ENCODE measurements at places on chromosomes 11 and 22. TPM values are rescaled to one million over a fixed set of nuclear protein-coding genes. Genes with fewer than 3 reads are reported as not detected.

The PLEKHB1 gene
- 0.62 TPM for total RNA-seq

The NECTIN1 gene
- 0.74 TPM for total RNA-seq

The DCHS1 gene
- 0.45 TPM for total RNA-seq

DNA sequence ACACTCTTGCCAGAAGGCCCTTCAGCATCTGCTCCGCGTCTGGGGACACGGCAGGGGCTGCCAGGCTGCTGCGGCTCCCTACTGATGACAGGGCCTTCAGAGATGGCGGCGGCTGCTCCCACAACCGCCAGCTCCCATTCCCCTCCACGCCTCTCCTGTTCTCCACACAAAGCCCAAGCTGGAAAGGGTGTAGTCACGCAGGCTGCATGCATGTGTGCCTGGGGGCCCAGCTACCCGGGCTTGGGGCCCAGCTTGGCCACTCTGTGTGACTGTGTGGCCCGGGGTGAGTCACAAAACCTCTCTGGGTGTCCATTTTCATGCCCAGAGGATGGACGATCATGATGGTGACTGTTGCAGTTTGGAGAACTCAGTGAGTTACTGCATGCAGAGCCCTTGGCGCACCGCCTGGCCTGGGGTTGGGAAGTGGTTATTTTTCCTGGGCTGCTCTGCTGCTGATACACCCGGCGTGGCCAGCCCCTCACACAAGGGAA is 31.7 kb upstream of the PARVB start:
- no peak overlapping the region for H3K4me3 ChIP-seq
- peaks cover 78% of the 10 kb centered on the region for H3K36me3 ChIP-seq
- no peaks in the 10 kb centered on the region for H3K27me3 ChIP-seq

GRCh38 chr11:86809561-86809960 is 9.2 kb downstream of the PRSS23 start:
- H3K27ac ChIP-seq = no peak overlapping the region
- no peaks in the 10 kb centered on the region for H3K4me1 ChIP-seq
- H3K27me3 ChIP-seq = peaks cover 15% of the 10 kb centered on the region
- no peak for DNase-seq
- H3K36me3 ChIP-seq = no peaks in the 10 kb centered on the region
- H3K4me3 ChIP-seq = no peak overlapping the region

- no peaks in the 10 kb centered on the region for H3K36me3 ChIP-seq
- no peak overlapping the region for H3K4me3 ChIP-seq
- H3K4me1 ChIP-seq = peaks cover 23% of the 10 kb centered on the region
- no peak for DNase-seq
Measured at GRCh38 chr22:20203142-20203551, 52.3 kb upstream of the CCDC188 start.

DNA sequence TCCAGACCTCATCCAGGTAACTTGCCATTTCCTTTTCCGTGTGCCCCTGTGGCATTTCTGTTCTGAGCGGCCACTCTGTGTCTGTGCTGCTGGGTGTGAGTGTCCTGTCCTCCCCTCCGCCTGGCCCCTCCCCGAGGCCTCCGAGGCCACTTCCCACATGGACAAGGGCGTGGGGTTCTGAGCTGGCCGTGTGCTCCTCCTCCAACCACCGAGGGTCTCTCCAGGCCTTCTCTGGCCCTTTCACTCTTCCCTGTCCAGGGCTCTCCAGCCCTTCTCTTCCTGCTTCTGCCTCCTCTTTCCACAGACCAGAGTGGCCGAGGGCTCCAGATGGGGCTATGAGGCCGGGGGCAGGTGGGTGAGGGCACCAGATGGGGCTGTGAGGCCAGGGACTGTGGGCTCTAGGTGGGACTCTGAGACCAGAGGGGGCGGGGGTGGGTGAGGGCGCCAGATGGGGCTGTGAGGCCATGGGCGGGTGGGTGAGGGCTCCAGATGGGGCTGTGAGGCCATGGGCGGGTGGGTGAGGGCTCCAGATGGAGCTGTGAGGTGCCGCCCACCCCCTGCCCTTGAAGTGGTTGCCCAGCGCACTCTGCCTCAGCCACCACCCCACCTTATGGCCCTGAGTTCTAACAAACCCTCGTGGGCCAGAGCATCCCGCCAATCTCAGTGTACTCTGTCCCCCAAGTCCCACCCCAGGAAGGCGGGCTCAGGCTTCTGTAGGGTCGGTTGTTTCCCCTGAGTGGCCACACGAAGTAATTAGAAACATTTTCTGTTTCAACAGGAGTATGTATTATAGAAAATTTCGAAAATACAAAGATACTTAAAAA is 24.1 kb downstream of the PTDSS2 start:
- DNase-seq = no peak
- H3K4me1 ChIP-seq = peaks cover 52% of the 10 kb centered on the region
- H3K27ac ChIP-seq = no peak overlapping the region
- no peak overlapping the region for H3K4me3 ChIP-seq

- no peak overlapping the region for H3K4me3 ChIP-seq
- peaks cover 70% of the 10 kb centered on the region for H3K27me3 ChIP-seq
- no peaks in the 10 kb centered on the region for H3K4me1 ChIP-seq
Measured at GRCh38 chr22:19529811-19530210, 5.6 kb upstream of the CLDN5 start.

DNA sequence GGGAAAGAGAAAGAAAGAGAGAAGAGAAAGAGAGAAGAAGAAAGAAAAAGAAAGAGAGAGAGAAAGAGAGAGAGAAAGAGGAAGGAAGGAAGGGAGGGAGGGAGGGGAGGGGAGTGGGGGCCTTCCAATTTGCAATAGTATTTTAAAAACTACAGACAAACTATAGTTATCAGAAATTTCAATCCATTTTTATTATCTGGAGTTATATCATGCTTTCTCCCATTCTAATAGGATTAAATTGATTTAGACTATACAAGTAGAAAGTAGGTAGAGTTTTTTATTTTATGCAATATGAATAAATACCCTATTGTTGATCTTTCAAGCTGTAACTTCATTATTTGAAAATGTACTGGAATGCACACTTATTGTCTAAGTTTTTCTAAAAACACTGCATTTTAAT is 70.2 kb upstream of the CEP126 start:
- no peaks in the 10 kb centered on the region for H3K4me1 ChIP-seq
- no peak for DNase-seq
- H3K36me3 ChIP-seq = no peaks in the 10 kb centered on the region
- H3K27me3 ChIP-seq = no peaks in the 10 kb centered on the region
- H3K27ac ChIP-seq = no peak overlapping the region
- no peak overlapping the region for H3K4me3 ChIP-seq

All from K562 (cell line).